ENCODE measurements at places on chromosomes 6 and 20.

GRCh38 chr20:4022386-4023286, 7.3 kb upstream of the RNF24 start:
- DNase-seq: no peak

DNA sequence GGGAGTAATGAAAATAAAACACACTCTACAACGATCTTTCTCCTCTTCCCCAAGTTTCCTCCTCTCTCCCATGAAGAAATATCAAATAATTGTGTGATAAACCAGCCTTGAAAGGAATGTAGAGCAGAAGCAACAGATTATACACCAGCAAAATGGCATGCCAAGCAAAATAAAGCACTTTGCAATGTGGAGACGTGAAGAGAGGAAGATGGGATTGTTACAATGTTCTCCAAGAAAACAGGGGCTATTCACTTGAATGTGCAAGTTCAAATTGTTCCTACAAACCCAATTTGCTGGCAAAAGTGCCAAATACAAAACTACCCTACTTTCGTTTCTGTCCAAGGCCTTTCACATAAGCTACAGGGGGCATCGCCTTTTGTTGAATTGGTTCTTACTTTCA, 185.1 kb downstream of the PDE7B start:
- no peak for DNase-seq

DNA sequence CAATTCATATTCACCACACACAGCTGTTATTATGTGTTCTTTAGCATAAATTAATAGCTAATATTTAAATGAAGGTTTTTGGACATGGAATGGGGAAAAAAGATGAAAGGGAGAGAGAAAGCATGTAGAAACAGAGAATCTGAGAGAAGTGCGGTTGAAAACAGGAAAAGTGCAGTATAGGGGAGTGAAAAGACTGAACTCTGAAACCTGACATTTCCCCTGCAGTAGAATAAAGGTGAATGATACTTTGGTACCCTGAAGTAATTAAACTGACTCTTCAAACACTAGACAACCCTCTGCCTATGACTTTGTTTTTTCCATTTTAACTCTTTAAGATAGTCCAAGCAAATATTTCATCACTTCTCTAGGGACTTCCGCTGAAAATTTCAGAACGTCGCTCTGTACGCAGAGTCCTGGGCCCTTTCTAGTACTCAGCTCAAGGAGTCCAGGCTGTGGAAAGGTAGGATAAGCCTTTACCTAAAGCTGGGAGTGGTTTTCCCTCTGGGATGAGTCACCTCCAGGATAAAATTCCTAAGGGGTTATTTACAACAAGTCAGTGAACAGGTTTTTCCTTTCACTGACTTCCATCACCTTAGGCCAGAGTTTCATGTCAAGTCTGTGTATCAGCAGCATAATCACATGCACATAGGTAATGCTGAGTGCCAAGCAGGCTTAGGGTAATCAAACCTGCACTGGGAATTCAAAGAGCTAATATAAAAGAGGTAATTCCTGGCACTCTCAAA, 614.5 kb downstream of the PKHD1 start:
- DNase-seq: no peak

- DNase-seq: no peak
These were observed 45.5 kb downstream of the ANKS1A start for GRCh38 chr6:34934516-34934915.

GRCh38 chr6:36343109-36343680, 6.5 kb upstream of the BNIP5 start:
- no peak for DNase-seq

DNA sequence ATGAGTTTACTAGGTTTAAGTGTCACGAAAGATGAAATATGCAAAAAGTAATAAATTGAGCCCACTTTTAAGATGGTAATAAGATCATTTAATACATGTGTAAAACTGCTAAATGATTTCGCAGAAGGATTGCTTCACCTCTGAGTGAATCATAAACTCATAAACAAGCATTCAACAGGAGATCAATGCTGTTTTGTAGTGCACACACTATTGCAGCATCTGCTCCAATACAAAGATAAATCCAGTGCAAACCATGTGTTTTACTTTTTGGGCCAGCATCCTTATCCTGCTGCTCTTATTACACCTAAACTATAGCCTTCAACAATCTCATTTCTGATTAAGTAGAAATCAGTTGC, 400.1 kb downstream of the NKAIN2 start:
- DNase-seq: no peak

GRCh38 chr6:155436981-155437749, 18.5 kb downstream of the NOX3 start:
- no peak for DNase-seq

DNA sequence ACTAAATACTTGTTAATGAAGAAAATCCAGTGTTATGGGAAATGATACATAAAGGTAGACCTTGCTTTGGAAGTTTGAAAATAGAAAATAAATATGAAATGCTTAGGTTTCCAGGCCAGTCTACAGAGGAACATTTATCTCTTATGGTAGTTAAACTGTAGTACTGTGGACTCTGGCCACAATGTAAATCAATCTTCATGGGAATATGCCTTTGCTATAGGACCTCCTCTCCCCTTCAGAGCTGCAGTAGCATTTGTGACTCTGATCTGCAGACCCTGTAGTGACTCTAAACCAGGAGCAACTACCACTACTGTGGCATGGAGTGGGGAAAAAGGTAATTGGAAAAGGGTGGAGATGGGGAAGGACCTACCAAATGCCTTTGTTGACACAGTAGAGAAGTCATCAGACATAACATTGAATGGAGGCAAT, 4.5 kb downstream of the HSPA1A start:
- DNase-seq: no peak

GRCh38 chr6:167512696-167513375, 187.9 kb downstream of the TTLL2 start:
- no peak for DNase-seq

GRCh38 chr6:54266400-54266923, 41.8 kb upstream of the TINAG start:
- no peak for DNase-seq

GRCh38 chr20:62587757-62588402, 54.4 kb upstream of the SLCO4A1 start:
- no peak for DNase-seq

GRCh38 chr6:84758486-84758885, 5.9 kb downstream of the TBX18 start:
- no peak for DNase-seq

DNA sequence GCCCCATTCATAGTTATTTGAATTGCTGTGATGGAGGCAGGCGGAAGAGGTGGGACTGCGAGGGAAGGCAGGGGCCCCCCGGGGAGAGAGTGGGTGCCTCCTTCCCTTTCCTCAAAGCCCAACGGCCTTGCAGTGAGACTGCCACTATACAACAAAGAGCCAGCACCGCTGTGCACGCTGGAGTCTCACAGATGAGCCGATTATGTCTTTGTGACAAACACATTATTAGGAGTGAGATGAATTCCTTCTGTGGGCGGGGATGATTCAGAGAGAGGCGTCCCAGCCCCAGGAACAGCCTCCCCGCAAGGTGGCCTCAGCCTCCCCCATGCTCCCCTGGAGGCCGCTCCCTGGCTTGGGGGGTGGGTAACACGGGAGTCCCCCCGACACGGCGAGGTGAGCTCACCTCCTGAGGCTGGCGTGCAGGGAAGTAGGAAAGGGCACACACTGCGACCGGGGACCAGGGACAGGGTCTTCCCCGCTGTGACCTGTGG, 26.7 kb downstream of the NTSR1 start:
- DNase-seq: no peak

DNA sequence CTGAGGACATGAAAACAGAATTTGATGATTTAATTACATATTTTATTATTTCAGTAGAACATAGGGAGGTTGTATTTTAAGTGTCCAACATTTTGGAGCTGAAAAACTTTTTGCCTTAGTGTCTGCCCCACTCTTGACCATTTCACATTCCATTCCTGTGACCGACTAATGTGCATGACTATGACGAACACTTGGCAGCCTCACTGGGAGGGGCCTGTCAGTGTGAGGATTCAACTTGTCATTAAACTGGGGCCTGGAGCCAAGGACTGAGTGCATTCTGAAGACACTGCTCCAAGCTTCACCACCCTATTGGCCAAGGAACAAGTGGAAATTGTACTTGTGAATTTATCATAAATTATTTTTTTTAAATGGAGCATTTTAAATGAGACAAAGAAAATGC, 661.3 kb downstream of the BCKDHB start:
- no peak for DNase-seq

- no peak for DNase-seq
These were observed 176.9 kb upstream of the CITED2 start for GRCh38 chr6:139551376-139551775.

DNA sequence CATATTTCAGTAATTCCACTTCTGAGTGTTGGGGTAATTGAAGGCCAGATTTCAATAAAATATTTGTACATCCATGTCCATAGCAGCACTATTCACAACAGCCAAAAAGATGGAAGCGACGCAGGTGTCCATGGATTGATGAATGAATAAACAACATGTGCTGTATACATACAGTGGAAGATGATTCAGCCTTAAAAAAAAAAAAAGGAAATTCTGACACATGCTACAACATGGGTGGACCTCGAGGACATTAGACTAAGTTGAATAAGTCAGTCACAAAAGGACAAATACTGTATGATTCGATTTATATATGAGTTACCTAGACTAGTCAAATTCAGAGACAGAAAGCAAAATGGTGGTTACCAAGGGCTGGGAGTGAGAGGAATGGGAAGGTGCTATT, 57.2 kb downstream of the TRAM2 start:
- DNase-seq: no peak

- DNase-seq: no peak
These were observed 37.1 kb downstream of the PLEKHG1 start for GRCh38 chr6:150636808-150637207.

DNA sequence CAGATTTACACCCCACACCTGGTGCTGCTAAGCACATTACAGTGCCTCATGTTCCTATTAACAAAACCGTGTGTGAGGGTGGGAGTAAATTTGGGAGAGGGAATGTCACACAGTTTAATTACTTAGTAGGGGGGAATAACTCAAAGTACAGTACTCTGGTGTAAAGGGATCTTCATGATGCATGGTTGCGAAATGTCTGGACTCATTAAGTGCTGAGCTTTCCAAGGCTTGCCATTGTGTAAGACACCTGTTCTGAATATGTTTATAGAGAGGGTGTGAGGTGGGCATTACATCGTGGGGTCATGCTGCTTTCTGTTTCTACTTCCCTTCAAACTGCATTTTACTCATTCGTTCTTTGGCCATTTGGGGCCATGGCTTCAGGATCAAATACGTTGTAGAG, 181.2 kb downstream of the ADGRG6 start:
- no peak for DNase-seq

GRCh38 chr20:10520528-10520927, 85.4 kb downstream of the SLX4IP start:
- DNase-seq: no peak

DNA sequence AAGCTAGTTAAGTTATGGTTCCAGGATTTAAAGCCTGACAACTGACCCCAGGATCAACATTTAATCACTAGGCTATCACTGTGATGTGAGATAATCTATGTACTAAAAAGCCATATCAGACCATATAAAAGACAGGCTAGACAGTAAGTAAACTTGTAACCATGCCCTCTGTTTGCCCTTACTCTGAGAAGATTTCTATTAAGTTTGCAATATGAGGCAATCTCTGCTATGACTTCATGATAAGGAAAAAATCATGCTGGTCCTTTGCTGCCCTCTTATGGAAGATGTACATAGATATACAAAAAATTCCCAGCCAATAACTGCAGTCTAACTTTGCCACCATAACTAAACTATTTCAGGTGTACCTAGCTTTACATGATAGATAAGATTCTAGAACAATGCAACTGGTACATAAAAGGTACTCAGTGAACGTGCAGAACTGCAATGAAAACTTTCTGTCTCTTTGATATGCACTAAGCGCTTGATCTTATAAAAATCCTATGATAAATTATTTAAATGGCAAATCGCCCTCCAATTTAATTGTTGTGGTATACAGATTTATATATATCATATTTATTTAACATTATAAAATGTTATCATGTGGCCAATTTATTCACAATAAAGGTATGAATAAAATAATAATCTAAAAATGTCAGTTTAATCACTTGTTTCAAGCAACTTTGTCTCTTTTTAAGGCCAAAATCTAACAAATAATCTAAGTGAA, 70.5 kb downstream of the FAM217A start:
- no peak for DNase-seq

DNA sequence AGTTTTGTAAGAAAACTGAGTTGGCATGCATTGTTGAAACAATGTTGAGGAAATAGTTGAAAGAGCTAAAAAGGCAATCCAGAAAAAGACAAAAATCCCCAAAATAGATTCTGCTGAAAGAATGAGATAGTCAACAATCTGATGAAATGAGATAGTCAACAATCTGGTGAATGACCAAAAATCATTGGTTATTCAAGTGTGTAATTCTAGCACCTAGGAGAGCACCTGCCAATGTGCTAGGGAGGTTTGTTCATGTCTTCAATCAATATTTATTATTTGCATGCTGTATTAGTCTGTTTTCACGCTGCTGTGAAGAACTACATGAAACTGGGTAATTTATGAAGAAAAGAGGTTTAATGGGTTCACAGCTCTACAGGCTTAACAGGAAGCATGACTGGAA, 307.1 kb upstream of the HSF2 start:
- DNase-seq: no peak

DNA sequence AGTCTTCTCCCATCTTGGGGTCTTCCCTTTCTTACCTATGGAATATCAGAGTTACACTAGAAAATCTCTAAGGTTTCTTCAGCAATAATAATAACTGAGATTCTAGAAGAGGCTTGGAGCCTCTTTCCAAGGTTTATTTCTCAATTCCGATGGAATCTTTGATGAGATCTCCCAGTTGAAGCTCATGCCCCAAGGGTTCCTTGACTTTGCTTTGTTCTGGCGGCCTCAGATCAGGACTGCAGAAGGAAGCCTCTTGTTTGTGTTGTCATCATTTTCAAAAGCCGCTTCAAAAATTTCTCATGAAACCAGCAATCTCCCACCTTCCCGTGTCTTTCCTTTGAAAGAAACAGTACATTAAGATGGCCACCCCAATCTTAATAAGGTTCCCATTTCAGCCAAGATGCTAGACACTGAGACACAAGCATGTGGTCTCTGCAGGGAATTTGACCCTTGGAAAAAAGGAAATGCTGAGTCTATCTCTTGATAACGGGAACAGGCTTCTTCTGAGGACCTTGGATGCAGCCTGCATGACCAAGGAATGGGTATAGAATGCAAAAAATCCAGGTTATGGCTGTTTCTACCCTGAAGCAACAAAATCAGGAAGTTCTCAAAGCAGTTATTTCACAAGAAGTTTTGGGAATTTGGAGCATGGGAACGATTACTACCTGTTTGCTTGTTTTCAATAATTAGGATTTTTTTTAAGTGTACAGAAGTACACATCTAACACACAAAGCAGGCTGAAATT, 141.6 kb downstream of the CD24 start:
- no peak for DNase-seq

- DNase-seq: no peak
These were observed 67.8 kb upstream of the NAA20 start for GRCh38 chr20:19949195-19949867.

DNA sequence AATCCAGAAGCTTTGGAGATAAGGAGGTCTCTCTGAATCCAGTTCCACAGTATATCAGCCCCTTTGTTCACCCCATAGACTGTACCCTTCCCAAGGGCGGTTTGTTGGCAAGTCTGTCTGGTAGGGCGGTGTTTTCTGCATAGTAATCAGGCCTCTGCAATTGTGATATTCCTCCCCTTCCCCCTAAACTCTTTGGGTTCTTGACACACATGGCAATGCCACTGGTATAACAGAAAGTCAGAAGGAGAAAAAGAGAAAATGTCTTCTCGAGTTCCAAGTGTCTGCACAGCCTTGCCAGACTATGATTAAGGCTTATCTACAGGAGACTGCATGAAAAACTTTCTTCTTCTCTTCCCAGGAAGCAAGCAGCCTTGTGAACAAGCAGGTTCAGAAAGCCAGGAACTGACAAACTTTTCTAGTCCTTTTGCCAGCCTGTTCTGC, 45.6 kb downstream of the FOXO3 start:
- no peak for DNase-seq

- no peak for DNase-seq
These were observed 66.8 kb downstream of the NUDT3 start for GRCh38 chr6:34325633-34326032.

Data from activated CD4-positive, alpha-beta T cell treated with anti-CD3 and anti-CD28 coated beads for 24 hours (primary cell).